HCT116 (cell line): ENCODE measurements at places on chromosomes 11 and 22. TPM values are rescaled to one million over a fixed set of nuclear protein-coding genes. Genes with fewer than 3 reads are reported as not detected.

DNA sequence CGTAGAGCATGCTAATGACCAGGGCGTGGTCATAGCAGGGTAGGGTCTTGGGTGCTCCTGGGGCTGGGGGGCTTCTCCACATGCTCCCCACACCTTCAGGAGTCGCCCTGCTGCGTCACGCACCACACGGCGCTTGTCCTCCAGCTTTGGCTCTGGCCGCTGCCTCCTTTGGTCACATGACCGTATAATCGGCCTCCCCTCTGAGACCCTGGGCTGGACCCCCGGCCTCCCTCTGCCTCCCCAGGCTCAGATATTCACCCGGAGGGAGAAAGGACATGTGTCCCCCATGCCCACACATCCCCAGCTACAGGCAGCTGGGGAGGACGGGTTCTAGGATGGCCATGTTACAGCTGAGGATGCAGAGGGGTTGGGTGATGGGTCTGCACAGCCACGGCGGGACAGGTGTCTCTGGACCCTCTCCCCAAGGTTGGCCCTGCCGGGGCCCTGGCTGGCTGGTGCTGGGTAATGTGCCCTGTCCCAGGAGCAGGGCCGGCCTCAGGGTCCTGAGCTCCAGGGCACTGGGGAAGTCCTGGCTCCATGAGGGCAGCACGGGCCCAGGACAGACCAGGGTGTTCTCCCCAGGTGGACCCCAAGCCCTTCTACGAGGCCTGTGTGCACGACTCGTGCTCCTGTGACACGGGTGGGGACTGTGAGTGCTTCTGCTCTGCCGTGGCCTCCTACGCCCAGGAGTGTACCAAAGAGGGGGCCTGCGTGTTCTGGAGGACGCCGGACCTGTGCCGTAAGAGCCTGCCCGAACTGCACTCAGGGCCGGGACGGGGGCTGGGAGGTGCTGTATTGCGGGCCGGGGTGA lies 14.5 kb downstream of the MUC2 start:
- H3K4me1 ChIP-seq = no peaks in the 10 kb centered on the region
- H3K36me3 ChIP-seq = no peaks in the 10 kb centered on the region

DNA sequence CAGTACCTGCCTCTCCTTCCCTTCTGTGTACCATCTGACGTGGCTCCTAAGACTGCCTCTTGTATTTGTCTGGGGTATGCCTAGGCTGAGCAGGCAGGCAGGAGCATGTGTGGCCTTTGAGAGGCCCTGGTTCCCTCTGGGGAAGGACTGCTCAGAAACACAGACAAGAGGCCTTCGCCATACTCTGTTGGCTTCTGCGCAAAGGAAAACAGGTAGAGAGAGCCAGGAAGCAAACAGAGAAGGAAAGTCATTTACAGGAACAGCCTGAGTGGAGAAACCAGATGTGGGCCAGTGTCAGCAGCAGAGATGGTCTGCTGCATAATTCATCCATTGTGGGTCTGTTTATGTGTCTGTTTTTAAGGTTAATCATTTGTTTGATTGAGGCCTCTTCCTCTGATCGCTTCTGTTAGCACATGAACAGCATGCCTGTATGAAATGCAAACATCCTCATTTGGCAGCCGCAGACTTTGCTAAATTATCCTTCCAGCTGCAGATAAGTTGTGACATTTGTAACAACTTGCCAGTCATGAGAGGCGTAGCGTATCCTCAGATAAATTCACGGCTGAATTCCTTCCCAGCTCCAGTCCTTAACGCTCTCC lies 119.4 kb downstream of the GALNT18 start:
- no peaks in the 10 kb centered on the region for H3K27me3 ChIP-seq
- H3K36me3 ChIP-seq = no peaks in the 10 kb centered on the region
- H3K27ac ChIP-seq = no peak overlapping the region
- H3K4me1 ChIP-seq = no peaks in the 10 kb centered on the region

The EXPH5 gene
- 18.3 TPM for total RNA-seq

DNA sequence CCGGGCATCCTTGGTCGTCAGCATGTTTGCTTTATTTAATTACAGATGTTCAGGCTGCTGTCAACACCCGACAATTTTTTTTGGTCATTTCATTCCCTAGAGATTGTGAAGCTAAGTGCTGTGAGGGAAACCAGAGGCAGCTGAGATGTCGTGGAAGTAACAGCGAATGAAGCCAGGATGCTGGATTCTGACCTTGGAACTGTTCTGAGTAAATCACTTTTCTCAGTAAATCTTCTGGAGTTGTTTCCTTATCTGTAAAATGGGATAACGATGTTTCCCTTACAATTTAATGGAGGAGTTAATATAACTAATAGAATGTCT lies 390 bp upstream of the CKAP5 start:
- DNase-seq = no peak
- peak overlapping the region; percentile 96 for H3K4me3 ChIP-seq
- peaks cover 13% of the 10 kb centered on the region; the same call in 1 of the 2 replicates for H3K4me1 ChIP-seq
- H3K27me3 ChIP-seq = no peaks in the 10 kb centered on the region

DNA sequence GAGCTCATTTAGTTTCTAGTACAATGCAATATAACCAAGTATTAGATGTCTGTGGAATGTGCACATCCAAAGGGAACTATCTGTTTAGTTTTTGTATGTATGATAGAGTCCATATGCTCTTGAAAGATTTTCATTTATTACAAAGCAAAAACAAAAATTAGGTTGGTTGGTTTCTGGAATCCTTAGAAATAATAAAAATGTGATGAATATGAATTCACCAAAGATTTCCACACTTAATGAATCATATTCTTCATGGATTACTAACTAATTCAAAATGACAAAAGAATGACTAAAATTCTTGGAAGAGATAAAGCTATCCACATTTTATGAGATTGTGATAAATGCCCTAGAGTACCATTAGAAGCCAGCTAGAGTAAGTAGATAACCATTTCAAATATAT lies 261.1 kb downstream of the SBF2 start:
- no peak overlapping the region for H3K4me3 ChIP-seq
- H3K27ac ChIP-seq = no peak overlapping the region
- no peaks in the 10 kb centered on the region for H3K4me1 ChIP-seq

DNA sequence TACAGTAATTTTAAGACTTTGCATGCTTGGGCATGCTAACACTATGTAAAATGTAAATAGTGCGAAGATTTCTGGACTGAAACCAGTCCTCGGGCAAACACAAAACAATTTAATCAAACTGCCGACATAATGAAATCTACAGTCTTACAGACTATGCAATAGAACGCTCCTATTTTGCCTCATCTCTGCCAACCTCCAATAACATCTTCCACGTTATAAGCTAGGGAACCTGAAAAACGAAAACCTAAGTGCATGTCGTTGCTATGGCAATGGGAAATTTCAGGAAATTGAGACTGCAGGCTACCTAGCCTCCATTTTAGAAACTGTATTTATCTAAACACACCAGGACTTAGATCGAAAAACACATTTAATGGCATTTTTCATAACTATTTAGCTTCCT lies 1.1 kb downstream of the CSTF3 start:
- H3K27me3 ChIP-seq = no peaks in the 10 kb centered on the region
- peak overlapping the region; percentile 70 for H3K4me3 ChIP-seq
- DNase-seq = no peak
- H3K27ac ChIP-seq = no peak overlapping the region
- H3K36me3 ChIP-seq = peaks cover 12% of the 10 kb centered on the region; the same call in 1 of the 2 replicates
- H3K4me1 ChIP-seq = peaks cover 6% of the 10 kb centered on the region; the same call in 1 of the 2 replicates

DNA sequence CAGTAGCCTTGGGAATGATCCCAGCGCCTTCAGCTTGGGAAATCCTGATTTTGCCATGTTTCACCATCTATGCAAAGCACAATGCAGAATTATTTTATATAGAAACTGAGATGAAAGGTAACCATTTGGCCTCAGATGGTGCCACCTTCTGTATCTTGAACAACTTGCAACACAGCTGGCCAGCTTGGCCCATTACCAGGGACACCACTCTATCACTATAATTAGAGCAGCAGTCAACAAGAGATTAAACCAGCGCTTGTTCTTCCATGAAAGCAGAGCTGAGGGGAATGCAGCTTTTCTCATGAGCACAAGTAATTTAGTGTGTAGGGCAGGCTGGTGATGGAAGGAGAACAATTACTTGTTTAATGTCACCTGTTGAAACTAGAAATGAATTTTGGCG lies 6.7 kb upstream of the ZDHHC13 start:
- H3K27ac ChIP-seq = no peak overlapping the region
- no peaks in the 10 kb centered on the region for H3K27me3 ChIP-seq
- H3K4me3 ChIP-seq = no peak overlapping the region
- DNase-seq = no peak

DNA sequence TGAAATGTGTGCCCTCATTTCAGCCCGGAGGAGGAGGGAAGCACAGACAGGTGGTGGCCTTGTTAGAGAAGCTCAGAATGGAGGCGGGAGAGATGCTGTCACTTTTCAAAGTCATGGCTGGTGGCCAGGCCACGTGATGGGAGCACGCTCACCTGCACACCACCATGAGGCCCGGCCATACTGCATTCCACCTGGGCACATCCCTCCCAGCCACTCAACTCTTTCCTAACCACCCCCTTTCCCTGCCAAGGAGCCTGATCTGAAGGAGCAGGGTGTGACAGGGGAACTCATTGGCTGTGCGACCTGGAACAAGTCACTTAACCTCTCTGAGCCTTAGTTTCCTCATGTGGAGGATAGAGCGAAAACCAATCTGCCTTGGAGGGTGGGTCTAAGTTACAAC lies 364.5 kb downstream of the CTTN start:
- no peak for DNase-seq
- no peaks in the 10 kb centered on the region for H3K27me3 ChIP-seq
- no peaks in the 10 kb centered on the region; the same call in 1 of the 2 replicates for H3K4me1 ChIP-seq
- H3K27ac ChIP-seq = no peak overlapping the region

The APOBEC3A gene
- not detected for total RNA-seq

The MMP1 gene
- not detected for total RNA-seq

DNA sequence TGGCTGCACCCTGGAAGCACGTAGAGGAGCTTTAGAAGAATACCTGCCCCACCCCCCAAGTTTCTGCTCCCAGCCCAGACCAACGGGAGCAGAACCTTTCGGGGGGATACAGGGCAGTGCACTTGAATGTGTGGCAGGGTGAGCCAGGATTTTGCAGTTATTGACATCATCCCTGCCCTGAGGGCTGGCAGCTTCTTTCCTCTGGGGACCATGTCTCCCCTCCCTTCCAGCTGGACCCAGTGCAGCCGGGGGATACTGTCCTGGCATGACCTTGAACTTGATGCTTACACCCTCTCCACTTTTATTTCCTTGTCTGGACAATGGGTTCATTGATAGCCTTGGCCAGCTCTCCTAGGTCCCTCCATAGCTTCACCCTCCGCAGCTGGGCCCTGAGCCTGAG lies 4.1 kb upstream of the CABP7 start:
- H3K27me3 ChIP-seq = no peaks in the 10 kb centered on the region
- H3K36me3 ChIP-seq = no peaks in the 10 kb centered on the region
- H3K4me3 ChIP-seq = no peak overlapping the region

DNA sequence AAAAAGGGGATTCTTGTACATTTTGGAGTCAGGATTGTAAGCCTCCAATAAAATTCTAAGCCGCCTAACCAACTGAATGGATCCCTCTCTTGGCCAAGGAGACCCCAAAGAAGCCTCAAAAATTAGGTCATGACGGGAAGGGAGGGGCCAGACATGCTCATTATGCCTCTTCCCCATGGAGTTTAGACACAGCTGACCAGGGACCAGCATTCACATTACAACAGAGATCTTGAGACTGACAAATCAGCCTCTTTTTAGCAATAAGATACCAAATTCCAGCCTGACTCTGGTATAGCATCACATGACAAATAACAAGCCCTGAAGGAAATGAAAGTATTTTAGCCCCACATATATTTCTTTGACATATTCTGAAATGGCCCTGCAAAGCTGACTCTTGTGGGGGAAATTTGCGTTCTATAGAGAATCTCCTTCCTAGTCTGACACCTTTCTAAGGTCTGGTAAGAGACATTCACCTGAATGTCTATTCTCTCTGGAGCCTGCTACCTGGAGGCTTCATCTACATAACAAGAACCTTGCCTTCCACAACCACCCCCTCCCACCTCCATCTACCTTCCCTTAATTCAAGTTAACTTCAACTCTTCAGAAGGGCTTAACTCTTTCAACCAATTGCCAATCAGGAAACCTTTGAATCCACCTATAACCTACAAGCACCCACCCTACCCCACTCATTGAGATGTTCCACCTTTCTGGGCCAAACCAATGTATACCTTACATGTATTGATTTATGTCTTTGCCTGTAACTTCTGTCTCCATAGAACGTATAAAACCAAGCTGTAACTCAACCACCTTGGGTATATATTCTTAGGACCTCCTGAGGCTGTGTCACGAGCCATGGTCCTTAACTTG lies 10.3 kb downstream of the GAL start:
- H3K36me3 ChIP-seq = no peaks in the 10 kb centered on the region
- no peaks in the 10 kb centered on the region for H3K27me3 ChIP-seq
- H3K4me3 ChIP-seq = no peak overlapping the region
- DNase-seq = no peak
